ENCODE measurements at places on chromosomes 5 and 9.

DNA sequence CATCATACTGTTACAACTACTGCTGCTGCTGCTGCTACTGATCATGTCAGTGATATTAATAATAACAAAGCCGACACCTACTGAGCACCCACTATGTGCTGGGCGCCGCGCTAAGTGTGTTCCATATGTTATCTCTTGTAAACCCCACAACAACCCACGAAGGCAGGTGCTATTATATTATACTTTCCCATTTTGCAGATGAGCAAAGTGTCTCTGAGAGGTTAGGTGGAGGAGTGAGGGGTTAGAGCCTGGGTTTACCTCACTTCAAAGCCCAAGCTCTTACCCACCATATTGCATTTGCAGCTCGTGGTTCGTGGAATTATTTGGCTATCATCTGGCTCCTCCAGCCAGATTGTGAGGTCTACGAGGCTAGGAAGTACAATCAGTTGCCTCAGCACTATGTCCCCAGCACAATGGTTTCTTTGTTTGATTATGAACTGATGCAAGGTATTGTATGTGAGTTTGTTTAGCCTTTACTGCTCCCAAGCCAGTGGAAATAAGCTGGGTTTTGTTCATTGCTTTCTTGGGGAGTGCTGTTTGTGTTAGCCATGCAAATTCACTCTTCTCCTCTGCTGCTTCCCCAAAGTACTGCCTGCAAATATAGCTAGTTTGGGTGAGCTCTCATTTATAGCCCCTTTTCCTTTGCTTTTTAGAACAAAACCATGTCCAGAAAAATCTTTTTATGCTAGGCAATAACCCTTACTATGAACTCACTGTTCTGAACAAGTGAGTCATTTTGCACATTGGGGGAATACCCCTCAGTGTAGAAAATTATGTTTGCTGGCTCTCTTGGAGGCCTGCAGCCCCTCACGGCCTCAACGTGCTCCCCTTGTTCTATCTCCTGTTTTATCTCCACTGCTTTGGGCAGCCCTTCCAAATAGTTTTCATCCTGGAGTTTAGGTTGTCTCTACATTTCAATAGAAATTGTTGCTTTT lies 47.9 kb downstream of the ALG2 start:
- DNase-seq = no peak

DNA sequence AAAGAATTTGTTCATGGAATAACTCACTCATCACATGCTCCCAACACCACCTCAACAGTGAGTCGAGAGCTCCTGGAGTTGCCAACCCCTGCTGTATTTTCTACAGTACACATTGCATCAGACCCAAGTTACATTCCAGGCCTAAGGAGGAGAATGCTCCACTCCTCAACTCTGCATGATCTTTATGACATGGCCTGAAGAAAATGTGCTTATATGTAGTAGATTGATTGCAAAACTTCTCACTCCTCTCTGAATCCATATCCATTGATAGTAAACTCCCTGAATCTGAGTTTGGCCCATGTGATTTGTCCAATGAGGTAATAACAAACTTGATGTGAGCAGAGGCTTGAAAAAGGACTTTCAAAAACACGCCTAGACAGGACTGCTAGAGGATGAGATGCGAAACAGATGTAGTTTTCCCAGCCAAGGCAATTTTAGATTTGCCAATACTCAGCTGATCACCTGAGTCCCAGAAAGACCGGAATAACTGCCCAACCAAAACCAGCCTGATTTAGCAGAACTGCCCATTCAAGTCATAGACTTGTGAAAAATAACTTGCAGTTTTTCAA lies 29.0 kb upstream of the PAPPA start:
- no peak for DNase-seq

GRCh38 chr9:17216646-17217045 lies 81.8 kb downstream of the CNTLN start:
- DNase-seq = no peak

DNA sequence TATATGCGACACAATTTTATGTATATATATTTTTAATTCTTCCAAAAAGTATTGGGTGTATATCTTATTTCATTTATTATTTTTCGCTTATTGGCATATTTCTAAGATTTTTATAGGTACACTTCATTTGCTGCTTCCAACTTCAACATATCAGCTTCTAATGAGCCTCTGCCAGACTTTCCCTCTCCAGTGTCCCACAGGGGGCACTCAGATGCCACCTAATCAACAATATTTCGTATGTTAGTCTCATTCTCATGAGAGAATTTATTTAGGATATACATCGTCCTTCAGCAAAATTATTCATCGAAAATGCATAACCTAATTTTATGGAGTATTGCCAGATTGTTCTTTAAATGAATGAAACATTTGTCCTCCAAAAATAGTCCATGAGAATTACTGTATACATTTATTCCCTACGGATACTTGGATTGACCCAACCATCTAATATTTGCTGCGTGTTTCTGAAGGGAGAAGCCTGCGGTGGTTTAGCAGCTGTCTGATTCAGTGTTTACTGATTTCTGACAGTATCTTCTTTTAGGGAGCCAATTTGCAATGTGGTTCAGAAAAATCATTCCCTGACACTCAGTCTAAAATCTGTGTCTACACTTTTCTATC lies 100.6 kb upstream of the SELENOP start:
- peak; percentile 42 for DNase-seq

- DNase-seq = no peak
Measured at GRCh38 chr5:14707811-14708390, 43.4 kb downstream of the OTULIN start.

GRCh38 chr9:88161144-88161543 lies 22.9 kb upstream of the SPATA31C2 start:
- DNase-seq = no peak

GRCh38 chr9:90562229-90562628 lies 80.4 kb downstream of the DIRAS2 start:
- DNase-seq = no peak

GRCh38 chr5:138699482-138699881 lies 53.7 kb upstream of the CTNNA1 start:
- no peak for DNase-seq

GRCh38 chr9:130523921-130524320 lies 55.5 kb upstream of the FUBP3 start:
- no peak for DNase-seq

- DNase-seq = no peak
Measured at GRCh38 chr5:119079318-119079921, 8.5 kb downstream of the DMXL1 start.

Measured in effector memory CD8-positive, alpha-beta T cell (primary cell).